EH (cell line): ENCODE measurements at places on chromosomes 16 and 17.

GRCh38 chr17:2050300-2051060 is 4.4 kb upstream of the HIC1 start:
- DNase-seq = peak; percentile 77

DNA sequence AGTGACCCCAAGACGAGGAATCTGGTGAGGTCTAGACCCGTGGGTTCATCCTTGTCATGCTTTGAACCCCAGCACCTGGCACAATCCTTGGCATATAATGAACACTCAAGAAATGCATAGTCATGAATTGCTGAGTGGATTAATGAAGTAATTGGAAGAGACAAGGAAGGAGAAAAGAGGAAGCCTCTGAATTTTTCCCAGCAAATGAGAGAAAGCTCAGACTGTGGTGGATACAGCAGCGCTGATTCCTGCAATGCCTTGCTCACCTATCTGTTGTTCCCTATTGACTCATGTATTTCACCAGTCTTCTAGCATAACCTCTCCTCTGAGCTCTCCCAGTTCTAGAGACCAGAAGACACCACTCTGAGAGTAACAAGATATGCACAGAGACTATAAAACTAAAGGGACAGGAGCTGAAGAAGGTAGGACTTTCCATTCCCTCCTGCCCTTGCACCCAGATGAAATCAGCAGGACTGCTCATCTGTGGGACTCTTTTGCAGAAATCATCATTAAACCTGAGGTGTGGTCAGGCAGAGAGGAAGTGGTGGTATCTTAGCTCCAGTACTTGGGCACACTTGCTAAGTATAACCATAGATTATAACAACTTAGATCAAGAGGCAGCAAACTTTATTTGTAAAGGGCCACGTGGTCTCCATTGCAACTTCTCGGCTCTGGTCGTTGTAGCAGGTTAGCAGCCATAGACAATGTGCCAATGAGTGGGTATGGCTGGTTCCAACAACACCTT is 102.8 kb downstream of the MAF start:
- DNase-seq = no peak

GRCh38 chr17:77856551-77857305 is 101.8 kb upstream of the TNRC6C start:
- no peak for DNase-seq

- DNase-seq = peak; percentile 39
These were observed 3.2 kb upstream of the IL17C start for GRCh38 chr16:88634994-88635670.

DNA sequence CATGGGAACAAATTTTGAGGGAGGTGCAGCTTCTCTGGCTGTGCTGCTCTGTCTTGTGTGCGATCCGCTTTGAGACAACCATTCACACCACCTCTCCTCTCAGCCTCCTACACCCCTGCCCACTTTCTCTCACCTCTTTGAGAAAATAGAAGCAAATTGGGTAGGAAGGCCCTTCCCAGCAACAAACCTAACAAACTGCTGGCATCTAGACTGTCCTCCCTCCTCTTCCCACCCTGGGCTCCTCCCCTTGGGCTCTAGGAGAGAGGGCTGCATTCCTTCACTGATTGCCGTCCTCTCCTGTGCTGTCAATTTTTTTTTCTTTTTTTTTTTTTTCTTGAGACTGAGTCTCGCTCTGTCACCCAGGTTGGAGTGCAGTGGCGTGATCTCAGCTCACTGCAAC is 13.5 kb downstream of the CDIPT start:
- DNase-seq = no peak
